ENCODE measurements at places on chromosomes 6 and 20.

- no peak for DNase-seq
These were observed 197.5 kb downstream of the FRK start for GRCh38 chr6:115863211-115863610.

GRCh38 chr20:44945261-44945660 is 14.9 kb downstream of the TOMM34 start:
- no peak for DNase-seq

- no peak for DNase-seq
These were observed 9.9 kb downstream of the MOG start for GRCh38 chr6:29666826-29667130.

GRCh38 chr20:61569825-61570224 is 317.8 kb downstream of the CDH4 start:
- no peak for DNase-seq

- no peak for DNase-seq
These were observed 63.7 kb downstream of the RNGTT start for GRCh38 chr6:88899569-88900316.

DNA sequence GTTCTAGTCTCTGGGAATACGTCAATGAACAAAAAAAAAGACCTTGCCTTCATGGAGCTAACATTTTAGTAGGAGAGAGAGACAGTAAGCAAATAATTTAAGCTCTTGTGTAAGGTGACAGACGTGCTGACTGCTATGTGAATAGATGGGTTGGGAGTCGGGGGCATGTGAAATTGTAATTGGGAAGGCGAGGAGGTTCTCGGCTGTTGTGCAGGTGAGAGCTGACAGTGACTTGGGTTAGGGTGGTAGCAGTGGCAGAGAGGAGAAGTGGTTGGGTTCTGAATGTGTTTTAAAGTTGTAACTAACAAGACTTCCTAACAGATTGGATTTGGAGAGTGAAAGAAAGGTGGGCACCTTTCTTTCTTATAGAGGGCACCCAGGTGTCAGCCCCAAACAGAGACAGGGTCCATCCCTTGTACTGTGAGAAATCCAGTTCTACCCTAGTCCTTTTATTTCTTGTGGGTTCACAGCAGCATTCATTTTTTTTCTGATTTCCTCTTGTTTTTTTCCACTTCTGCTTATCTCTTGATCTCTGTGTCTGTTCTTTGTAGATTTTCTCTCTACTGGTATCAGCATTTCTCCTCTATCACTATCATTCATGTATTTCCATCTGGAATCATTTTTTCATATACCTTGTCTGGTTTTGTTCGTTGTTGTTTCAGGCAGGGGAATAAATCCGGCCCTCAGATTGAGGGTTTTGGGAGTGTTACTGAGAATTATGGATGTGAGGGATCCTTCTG is 15.4 kb upstream of the MYLK2 start:
- DNase-seq, result no peak
